Neural cell (in vitro differentiated cells): ENCODE measurements at places on chromosomes 12 and 14. TPM values are rescaled to one million over a fixed set of nuclear protein-coding genes. Genes with fewer than 3 reads are reported as not detected.

DPPA3 gene
- polyA plus RNA-seq: not detected in 2 replicates

IGF1 gene
- not detected in 2 replicates for polyA plus RNA-seq

CCDC184 gene
- polyA plus RNA-seq: 35.3 and 40.2 TPM in 2 replicates

LRFN5 gene
- 21.8 and 24.5 TPM in 2 replicates for polyA plus RNA-seq

RTL1 gene
- 0.20 TPM in 1 of 2 replicates, not detected in the other for polyA plus RNA-seq

PROX2 gene
- polyA plus RNA-seq: not detected in 2 replicates

SSTR1 gene
- 2.1 and 2.4 TPM in 2 replicates for polyA plus RNA-seq

ACSM4 gene
- not detected in 2 replicates for polyA plus RNA-seq

USP44 gene
- 3.2 and 3.7 TPM in 2 replicates for polyA plus RNA-seq

ZNF385A gene
- polyA plus RNA-seq: 0.46 TPM in 1 of 2 replicates, not detected in the other

CACNA2D4 gene
- not detected in 2 replicates for polyA plus RNA-seq

HOXC12 gene
- not detected in 2 replicates for polyA plus RNA-seq

BATF gene
- not detected in 2 replicates for polyA plus RNA-seq

LMBR1L gene
- polyA plus RNA-seq: 344 and 381 TPM in 2 replicates

LRP6 gene
- polyA plus RNA-seq: 28.1 and 33.5 TPM in 2 replicates

FERMT2 gene
- polyA plus RNA-seq: 58.1 and 59.6 TPM in 2 replicates

TAS2R46 gene
- polyA plus RNA-seq: not detected in 2 replicates

FGF6 gene
- not detected in 2 replicates for polyA plus RNA-seq

TAS2R8 gene
- polyA plus RNA-seq: 0.59 and 1.6 TPM in 2 replicates

RPGRIP1 gene
- polyA plus RNA-seq: not detected in 2 replicates

STON2 gene
- polyA plus RNA-seq: 11.3 and 15.2 TPM in 2 replicates

TC2N gene
- polyA plus RNA-seq: 0.54 and 2.1 TPM in 2 replicates

GPX2 gene
- polyA plus RNA-seq: not detected in 2 replicates

SLC16A7 gene
- polyA plus RNA-seq: 2.3 and 4.0 TPM in 2 replicates

BEGAIN gene
- 10.9 and 28.2 TPM in 2 replicates for polyA plus RNA-seq

PPM1H gene
- 3.9 and 7.0 TPM in 2 replicates for polyA plus RNA-seq

RPL10L gene
- polyA plus RNA-seq: not detected in 2 replicates

LYZ gene
- polyA plus RNA-seq: 0.20 TPM in 1 of 2 replicates, not detected in the other

POU6F1 gene
- 12.4 and 12.7 TPM in 2 replicates for polyA plus RNA-seq

ZBTB42 gene
- not detected in 2 replicates for polyA plus RNA-seq
